ENCODE measurements at places on chromosomes 13 and 19.

- no peak for DNase-seq
Observed at GRCh38 chr19:30419568-30420180, 47.5 kb downstream of the ZNF536 start.

DNA sequence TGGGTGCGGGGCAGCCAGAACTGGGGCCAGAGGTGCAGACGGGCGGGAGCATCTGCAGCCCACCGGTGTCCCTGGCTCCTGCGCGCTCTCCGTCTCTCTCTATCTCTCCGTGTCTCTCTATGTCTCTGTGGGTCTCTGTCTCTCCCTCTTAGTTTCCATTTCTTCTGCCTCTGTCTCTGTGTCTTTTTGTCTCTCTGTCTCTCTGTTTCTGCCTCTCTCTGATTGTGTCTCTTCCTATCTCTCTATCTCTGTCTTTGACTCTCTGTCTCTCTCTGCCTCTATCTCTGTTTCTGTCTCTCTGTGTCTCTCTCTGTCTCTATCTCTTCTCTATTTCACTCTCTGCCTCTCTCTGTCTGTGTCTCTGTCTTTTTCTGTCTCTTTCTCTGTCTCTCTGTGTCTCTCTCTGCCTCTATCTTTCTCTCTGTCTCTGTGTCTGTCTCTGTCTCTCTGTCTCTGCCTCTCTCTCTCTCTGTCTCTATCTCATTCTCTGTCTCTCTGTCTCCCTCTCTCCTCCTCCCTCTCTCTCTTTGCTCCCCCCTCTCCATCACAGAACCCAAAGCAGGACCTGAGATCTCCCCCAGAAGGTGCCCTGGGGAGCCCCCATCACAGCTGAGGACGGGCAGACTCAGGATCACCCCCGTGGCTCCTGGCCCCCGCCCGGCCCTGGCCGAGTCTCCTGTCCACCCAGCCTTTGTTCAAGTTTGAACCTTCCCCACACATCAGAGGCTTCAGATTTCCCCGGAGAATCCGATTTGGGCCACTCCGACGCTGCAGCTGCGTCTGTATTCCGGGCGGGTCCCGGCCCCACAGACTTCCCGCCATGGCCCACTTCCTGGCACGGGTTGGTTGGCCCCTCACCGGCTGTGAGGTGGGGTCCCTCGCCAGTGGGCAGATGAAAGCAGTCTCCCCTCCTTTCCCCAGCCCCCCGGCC is 48.6 kb upstream of the TCF3 start:
- no peak for DNase-seq

- DNase-seq = no peak
Observed at GRCh38 chr13:113860051-113860664, 3.7 kb downstream of the GAS6 start.

DNA sequence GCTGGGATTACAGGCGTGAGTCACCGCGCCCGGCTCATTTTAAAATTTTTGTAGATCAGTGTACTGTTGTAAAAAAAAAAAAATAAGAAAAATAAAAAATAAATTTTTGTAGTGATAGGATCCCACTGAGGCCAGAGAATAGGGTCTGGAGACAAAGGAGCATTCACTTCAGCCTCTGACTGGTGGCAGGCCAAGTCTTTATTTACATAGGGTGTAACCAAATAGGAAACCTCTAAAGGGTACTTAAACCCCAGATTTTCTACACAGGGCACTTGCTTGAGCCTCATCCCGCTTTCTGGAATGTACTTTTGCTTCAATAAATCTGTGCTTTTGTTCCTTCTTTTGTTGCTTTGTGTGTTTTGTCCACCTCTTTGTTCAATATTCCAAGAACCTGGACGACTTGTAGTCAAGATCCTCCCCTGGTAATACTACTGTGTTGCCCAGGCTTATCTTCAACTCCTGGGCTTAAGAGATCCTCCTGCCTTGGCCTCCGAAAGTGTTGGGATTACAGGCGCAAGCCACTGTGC is 2.1 kb upstream of the PDCD2L start:
- DNase-seq = no peak

DNA sequence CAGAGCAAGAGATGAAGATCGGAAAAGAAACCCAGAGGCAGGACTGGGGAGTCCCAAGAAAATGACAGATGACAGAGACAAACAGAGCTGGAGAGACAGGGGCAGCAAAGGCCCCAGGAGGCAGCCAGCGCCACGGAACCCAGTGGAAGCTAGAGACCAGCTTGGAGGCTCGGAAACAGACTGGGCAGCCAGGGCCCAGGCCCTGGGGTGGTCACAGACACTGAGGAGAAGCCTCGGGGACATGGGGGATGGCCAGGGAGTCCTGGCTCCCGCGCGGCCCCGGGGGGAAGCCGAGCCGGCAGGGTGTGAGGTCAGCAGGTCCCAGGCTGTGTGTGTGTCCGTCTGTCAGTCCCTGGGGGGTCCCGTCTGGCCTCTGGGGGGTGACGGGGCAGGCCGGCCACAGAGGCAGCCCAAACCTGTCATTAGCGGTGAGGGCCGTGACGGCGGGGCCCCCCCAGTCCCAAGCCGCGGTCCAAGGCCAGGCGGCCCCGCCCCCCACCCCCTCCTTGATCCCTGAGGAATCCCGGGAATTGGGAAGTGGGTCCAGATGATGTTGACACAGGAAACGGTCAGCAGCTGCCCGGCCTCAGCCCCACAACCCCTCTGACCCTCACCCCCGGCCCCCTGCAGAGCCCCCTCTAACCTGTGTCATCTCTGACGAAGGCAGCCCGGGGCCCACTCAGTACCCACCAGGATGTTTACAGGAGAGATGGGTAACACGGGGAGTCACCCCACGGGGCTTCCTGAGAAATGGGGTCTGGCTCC is 2.5 kb upstream of the TMEM190 start:
- DNase-seq = no peak

GRCh38 chr13:52849291-52850071 is 1.0 kb upstream of the PCDH8 start:
- no peak for DNase-seq

DNA sequence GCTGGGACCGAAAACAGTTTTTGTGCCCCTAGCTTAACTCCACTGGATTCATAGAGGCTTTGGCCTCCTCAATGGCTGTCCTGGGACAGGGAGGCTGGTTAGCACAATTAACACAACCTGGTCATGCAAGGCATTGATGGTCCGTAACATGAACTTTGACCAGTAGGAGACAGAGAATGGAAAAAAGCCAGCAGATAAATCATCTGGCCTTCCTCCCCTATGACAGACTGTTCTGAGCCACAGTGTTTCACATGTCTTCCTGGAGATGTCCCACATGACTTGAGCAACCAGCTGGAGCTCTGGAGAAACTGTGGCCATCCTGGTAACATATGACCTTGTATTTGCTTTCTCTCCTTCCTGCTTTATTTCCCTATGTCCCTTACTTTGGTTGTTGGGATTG is 244.2 kb downstream of the UQCRFS1 start:
- DNase-seq = no peak

GRCh38 chr19:19911150-19911549 is 10.4 kb downstream of the ZNF93 start:
- no peak for DNase-seq

DNA sequence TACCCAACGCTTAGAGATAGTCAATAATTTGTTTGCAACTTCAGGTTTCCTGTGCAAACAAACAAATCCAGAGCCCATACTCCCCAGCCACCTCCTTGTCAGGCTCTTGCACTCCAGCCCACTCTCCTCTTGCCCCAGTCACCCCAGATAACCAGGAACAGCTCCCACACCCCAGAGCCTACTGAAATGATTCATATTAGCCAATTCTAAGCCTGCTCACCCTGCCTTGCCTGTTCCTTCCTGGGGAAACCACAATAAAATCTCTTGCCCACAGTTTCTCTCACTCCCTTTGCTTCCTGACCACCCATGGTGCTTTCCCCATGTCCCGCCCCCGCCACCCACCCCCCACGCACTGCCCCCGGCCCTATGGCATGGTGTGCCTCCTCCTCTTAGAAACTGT is 3.8 kb upstream of the ACTL9 start:
- no peak for DNase-seq

DNA sequence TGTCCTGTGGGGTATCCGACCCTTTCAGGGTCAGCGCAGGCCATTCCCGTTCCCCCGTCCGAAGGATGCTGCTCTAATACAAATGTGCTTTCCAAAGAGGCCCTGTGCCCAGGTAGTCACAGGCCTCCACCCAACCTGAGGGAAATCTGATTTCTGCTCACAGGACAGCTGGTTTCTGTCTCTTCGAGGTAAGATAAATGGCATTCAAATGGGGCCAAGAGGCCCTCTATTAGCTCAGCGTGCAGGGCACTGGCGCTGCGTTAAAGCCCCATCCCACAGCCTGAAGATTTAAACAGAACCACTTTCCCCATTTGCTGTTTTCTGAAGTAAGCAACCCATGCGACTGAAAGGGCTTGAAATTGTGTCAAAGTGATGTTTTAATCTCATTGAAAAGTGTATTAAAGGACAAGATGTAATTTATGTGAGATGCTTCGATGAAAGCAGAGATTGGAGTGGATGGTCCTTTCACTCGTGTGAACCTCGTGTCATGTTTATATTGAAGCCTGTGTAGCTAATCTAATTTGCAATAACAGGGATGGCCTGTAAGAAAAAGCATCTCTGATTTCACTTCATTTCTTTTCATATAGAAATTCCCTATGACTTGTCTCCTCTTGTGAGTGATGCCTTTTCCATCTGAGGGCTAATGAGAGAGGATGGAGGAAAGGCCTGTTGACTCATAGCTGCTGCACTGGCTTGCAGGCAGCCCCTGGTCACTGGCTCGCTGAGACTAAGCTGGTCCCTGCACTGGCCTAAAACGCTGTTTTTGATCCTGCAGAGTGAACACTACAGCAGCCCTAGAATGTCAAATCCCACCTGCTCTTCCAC is 7.3 kb upstream of the SOX1 start:
- DNase-seq = no peak

GRCh38 chr13:45137526-45137925 is 17.2 kb downstream of the GTF2F2 start:
- DNase-seq = no peak

- DNase-seq = no peak
Observed at GRCh38 chr13:113090806-113091205, 14.8 kb upstream of the F7 start.

GRCh38 chr13:99339736-99340397 is 32.7 kb upstream of the GPR183 start:
- DNase-seq = no peak

GRCh38 chr13:31587698-31588266 is 151.5 kb upstream of the RXFP2 start:
- no peak for DNase-seq

GRCh38 chr13:67094952-67095351 is 135.2 kb downstream of the PCDH9 start:
- no peak for DNase-seq

- no peak for DNase-seq
Observed at GRCh38 chr13:21686751-21687391, 16.0 kb downstream of the FGF9 start.

DNA sequence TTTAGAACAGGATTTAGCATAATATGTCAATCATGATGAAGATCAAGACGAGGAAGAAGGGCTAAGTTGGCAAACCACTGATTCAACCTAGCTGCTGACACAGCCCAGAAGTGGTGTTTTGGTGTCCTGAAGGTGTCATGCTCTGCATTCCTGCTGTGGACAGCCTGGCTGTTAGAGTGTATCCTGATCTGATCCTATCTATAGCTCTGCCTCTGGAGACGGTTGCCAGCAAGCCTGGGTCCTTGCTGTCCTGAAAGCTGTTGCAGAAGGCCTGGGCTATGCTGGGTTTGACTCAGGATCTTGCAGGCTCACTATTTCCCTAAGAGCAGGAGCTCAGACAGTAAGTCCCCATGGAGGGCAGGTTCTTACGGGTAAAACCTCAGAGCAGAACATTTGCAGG is 416.4 kb downstream of the TSHZ3 start:
- DNase-seq = no peak

DNA sequence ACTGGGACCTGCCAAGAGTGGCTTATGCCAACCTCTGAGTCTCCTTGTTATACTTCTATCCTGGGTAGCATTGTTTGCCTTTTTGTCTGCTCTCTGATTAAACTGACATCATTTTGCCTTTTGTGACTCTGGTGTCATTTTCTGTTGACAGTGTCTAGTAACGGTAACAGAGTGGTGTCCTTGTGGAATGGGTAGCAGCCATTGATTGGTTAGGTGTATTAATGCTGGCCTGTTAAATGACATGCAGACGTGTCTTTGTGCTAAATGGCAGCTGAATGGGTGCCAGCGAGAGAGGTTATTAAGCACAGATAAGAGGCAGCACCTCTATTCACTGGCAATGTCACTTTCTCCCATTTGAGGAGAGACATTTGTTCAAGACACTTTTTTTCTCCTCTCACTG is 1289.4 kb downstream of the PCDH9 start:
- DNase-seq = no peak

DNA sequence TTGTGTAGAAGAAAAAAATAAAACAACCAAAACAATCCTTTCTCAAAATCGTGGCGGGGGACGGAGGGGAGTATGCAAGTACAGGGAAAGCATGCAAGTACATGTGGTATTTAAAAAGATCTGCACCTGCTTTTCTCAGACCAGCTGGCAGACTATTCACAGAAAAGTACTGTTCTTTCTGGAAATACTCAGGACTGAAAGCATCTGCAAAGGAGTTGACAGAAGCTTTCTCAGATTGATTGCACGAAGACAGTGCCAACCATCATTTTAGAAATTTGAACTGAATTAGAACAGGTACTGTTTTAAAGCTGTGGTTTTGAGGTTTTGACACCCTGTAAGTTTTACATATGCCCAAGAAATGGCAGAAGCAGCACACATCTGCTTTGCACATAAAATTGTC is 19.8 kb upstream of the PCDH8 start:
- no peak for DNase-seq

DNA sequence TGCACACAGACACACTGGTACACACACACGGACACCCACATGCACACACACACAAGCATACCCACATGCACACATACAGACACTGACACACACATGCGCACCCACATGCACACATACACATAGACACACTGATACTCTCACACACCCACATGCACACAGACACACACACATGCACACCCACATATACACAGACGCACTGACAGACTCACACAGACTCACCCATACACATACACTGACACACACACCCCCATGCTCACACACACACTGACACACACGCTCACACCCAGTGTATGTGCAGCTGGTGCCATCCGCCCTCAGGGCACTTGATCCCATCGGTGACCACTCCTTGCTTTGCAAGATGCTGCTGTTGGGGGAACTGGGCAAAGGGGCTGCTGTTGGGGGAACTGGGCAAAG is 9.7 kb upstream of the RASA3 start:
- DNase-seq = no peak

GRCh38 chr13:98504029-98504351 is 72.9 kb downstream of the STK24 start:
- DNase-seq = no peak

DNA sequence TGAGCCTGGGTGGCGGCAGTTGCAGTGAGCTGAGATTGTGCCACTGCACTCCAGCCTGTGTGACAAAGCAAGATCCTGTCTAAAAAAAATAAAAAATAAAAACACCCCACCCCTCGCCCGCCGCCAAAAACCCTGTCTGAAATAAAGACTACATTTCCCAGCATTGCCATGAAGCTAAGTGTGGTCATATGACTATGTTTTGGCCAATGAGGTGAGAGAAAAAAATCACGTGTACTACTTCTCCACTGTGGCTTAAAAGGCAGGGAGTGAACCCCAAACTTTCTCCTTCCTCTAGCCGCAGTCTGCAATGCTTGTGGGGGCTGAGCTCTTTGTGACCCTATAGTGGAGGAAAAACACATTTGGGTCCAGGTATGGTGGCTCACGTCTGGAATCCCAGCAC is 54.9 kb downstream of the COLGALT1 start:
- no peak for DNase-seq

GRCh38 chr13:53052675-53053074 is 24.1 kb downstream of the OLFM4 start:
- DNase-seq = no peak

- DNase-seq = no peak
Observed at GRCh38 chr19:31181535-31181934, 167.7 kb downstream of the TSHZ3 start.
